ENCODE measurements at places on chromosomes 12 and 14. TPM values are rescaled to one million over a fixed set of nuclear protein-coding genes. Genes with fewer than 3 reads are reported as not detected.

Gene OR4E2
- polyA plus RNA-seq = not detected

Gene LIN7A
- 0.30 TPM for polyA plus RNA-seq

Gene MANSC1
- 0.54 TPM for polyA plus RNA-seq

GRCh38 chr14:90803249-90803648 lies 13.0 kb downstream of the TTC7B start:
- no peaks in the 10 kb centered on the region for H3K36me3 ChIP-seq
- no peak overlapping the region for H3K27ac ChIP-seq
- no peak overlapping the region for H3K4me3 ChIP-seq

DNA sequence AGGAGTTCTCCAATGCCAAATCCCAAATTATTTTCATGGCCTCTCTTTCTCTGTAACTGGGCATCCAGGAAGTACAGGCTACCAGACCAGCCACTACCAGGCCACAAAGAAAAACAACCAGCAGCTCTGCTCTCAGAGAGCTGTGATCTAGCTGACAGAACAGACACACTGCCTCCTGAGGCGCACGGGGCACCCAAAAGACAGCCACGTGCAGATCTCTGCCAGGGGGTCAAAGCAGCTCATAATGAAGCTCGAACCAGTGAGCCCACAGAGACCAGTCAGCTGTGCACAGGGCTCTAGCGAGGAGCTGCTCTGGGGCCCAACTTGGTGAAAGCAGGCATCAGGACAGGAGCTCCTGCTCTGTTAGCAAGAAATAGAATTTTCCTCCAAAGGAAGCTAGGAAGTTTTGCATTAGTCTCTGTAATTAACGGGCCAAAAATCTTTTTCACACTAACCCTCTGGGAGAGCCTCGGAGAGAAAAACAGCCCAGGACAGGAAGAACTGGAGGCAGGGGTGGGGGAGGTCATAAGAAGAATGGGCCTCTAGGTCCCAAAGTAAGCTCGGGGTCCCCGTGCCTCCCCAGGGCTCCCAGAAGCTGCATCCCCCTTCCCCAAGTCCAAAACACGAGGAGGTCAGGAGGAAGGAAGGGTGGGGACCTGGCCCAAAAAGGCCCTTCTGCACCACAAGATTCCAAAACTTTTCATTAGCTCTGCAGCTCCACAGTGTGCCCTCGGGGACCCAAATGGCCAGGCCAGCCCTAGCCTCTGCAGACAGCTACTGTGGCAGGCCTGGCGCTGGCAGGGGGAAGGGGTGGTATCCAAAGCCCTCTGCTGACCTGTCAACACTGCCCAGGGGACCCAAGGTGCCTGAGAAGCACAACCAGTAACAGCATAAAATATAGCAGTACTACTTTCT lies 30.2 kb downstream of the ACTN1 start:
- H3K4me1 ChIP-seq = peaks cover 28% of the 10 kb centered on the region

DNA sequence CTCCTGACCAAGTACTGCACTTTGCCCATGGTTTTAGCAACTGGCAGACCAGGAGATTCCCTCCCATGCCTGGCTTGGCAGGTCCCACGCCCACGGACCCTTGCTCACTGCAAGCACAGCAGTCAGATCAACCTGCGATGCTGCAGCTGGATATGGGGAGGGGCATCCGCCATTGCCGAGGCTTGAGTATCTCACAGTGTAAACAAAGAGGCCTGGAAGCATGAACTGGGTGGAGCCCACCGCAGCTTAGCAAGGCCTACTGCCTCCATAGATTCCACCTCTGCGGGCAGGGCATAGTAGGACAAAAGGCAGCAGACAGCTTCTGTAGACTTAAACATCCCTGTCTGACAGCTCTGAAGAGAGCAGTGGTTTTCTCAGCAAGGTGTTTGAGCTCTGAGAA lies 479.8 kb downstream of the FUT8 start:
- DNase-seq = no peak
- H3K4me3 ChIP-seq = no peak overlapping the region
- no peak overlapping the region for H3K27ac ChIP-seq
- no peaks in the 10 kb centered on the region for H3K36me3 ChIP-seq
- no peaks in the 10 kb centered on the region for H3K4me1 ChIP-seq

GRCh38 chr12:29414368-29414767 lies 33.4 kb upstream of the ERGIC2 start:
- H3K27me3 ChIP-seq = peaks cover 9% of the 10 kb centered on the region
- no peaks in the 10 kb centered on the region for H3K4me1 ChIP-seq
- DNase-seq = no peak
- H3K36me3 ChIP-seq = no peaks in the 10 kb centered on the region
- no peak overlapping the region for H3K27ac ChIP-seq

- no peaks in the 10 kb centered on the region for H3K27me3 ChIP-seq
- peaks cover 22% of the 10 kb centered on the region for H3K36me3 ChIP-seq
- DNase-seq = no peak
- H3K4me3 ChIP-seq = peak overlapping the region; percentile 98
- H3K27ac ChIP-seq = peak overlapping the region; percentile 92
- H3K4me1 ChIP-seq = peaks cover 30% of the 10 kb centered on the region
Measured at GRCh38 chr12:6494968-6495367, 1.1 kb downstream of the NCAPD2 start.

DNA sequence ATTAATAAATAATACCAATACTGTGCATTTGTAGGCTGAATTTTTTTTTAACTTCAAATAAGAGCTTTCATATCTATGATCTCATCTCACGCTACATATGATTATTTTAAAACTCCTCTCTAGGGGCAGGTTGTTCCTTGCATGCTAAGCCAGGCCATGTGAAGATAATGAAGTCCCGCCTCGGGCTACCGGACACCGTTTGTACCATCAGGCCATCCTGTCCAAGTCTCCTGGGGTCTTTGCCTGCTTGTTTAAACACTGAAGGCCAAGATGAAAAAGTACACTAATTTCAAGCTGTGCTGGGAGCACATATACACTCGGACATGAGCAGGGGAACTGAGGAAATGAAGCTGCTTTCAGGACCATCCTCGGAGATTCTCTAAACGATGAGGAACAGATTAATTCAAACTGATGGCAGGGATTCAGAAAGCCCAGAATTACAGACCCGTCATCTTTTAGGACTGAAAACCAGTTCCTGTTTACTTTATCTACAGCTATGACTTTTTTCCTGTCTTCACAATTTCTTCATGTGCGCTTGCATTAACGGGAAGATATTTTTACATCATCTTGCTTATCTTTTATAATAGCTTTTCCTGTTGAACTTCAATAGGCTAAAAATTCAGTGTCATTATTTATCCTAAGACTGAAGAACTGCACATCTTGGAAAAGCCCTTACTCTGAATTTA lies 6.3 kb upstream of the ABHD12B start:
- H3K4me1 ChIP-seq = no peaks in the 10 kb centered on the region
- no peak overlapping the region for H3K27ac ChIP-seq
- peaks cover 41% of the 10 kb centered on the region for H3K27me3 ChIP-seq
- H3K36me3 ChIP-seq = no peaks in the 10 kb centered on the region
- DNase-seq = no peak
- no peak overlapping the region for H3K4me3 ChIP-seq

DNA sequence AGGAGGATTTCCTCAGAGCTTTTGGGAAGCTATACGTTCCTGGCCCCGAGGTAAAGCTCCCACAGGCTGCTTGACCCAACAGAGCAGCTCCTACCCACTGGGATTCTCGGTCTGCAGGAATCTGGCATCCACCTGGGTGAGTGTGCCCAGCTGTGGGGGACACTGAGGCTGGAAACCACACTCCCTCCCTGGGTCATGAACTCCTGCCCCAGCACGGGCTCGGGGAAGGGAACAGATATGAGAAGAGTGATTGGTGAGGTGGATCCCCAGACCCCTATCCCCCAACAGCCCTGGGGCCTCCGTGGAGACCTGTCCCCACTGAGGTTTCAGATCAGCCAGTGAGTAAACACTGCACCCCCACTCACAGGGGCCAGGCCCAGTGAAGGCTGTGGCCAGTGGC lies 3.3 kb downstream of the FAIM2 start:
- H3K4me3 ChIP-seq = no peak overlapping the region
- no peaks in the 10 kb centered on the region for H3K27me3 ChIP-seq
- H3K36me3 ChIP-seq = no peaks in the 10 kb centered on the region
- H3K4me1 ChIP-seq = peaks cover 12% of the 10 kb centered on the region
- DNase-seq = no peak
